Articular chondrocyte of knee joint (primary cell): ENCODE measurements at places on chromosomes 6 and 20. TPM values are rescaled to one million over a fixed set of nuclear protein-coding genes. Genes with fewer than 3 reads are reported as not detected.

SPATA25 gene
- 0.76 and 1.6 TPM in 2 replicates for total RNA-seq

SEL1L2 gene
- not detected in 2 replicates for total RNA-seq

PGC gene
- not detected in 2 replicates for total RNA-seq

ZFP57 gene
- total RNA-seq = not detected in 2 replicates

PRRT1 gene
- total RNA-seq = 0.39 and 0.54 TPM in 2 replicates

SDCBP2 gene
- 1.7 TPM in 2 replicates for total RNA-seq

MROH8 gene
- 4.1 and 6.4 TPM in 2 replicates for total RNA-seq

SEMG1 gene
- total RNA-seq = not detected in 2 replicates

FAM184A gene
- total RNA-seq = 0.65 and 1.8 TPM in 2 replicates

CLPSL2 gene
- not detected in 2 replicates for total RNA-seq

SOBP gene
- total RNA-seq = 9.9 and 10.4 TPM in 2 replicates

NRSN2 gene
- total RNA-seq = 26.7 and 51.0 TPM in 2 replicates

DOK5 gene
- 22.9 and 31.6 TPM in 2 replicates for total RNA-seq

CHRNA4 gene
- total RNA-seq = not detected in 2 replicates

SLC17A9 gene
- total RNA-seq = 6.7 and 6.9 TPM in 2 replicates

OR2J3 gene
- total RNA-seq = not detected in 2 replicates

GZF1 gene
- 11.2 and 13.6 TPM in 2 replicates for total RNA-seq

MAFB gene
- total RNA-seq = 32.5 and 32.9 TPM in 2 replicates
